Cardiac fibroblast (primary cell): ENCODE measurements at places on chromosomes 1 and 21.

- DNase-seq, result no peak
Observed at GRCh38 chr1:37824001-37824400, 16.0 kb upstream of the YRDC start.

DNA sequence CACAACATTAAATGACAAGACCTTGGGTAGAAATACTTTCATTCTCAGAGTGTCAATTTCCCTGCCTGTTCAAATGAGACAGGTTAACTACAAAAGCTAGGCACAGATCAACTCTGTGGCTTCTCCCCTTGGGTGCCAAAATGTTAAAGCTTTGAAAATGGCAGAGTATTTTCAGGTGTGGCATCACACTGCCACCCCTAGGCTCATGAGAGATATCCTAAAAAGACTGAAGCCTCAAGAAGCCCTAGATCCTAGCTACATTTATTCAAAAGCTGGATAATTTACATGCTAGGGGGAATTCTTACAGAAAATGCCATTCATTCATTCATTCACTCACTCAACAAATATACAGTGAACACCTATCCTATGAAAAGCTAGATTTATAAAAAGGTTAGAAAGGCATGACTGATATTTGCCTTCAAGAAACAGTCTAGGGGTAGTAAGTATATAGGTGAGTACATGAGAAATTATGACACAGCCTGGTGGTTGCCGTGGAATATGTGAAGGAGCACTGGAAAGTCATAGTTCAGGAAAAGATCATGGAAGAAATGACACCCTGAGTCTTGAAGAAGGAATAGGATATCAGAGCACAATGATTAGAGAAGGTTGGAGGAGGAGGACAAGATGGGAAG, 15.9 kb upstream of the RAB4A start:
- peak; percentile 69 for DNase-seq

GRCh38 chr1:154759793-154760192, 110.3 kb downstream of the KCNN3 start:
- no peak for DNase-seq

DNA sequence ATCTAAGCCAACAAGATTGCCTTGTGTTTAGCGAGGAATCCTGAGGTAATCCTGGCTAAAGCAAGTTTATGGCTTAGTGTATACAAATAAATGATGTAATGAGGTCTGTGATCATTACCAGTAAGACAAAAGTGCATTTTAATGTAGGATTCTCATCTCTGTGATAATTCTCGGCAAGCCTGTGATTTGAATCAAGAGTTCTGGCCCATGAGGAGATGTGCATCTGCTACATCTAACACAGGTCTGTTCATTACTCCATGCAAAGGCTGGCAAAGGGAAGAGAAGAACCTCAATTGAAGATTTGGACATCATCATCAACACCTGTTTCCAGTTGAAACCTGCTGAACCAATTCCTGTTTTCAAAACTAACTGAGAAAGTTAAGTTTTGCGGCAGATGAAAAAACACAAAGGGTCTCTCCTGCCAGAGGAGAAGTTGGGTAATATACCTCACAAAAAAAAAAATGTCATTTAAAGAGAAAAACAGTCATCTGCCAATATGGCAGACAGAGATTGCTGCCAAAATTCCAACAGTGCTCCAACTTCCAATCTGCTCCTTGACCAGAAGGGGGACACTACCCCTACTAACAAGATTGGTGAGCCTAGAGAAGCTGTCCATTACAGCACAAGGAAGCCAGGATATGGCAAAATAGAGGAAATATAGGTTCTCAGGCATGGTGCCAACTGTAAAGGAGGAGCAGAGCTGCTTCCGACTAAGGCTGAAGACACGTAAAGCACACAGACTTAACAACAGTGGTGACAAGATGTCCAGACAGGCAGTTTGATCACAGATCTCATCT, 453.7 kb downstream of the TTLL7 start:
- no peak for DNase-seq

- DNase-seq, result no peak
Observed at GRCh38 chr1:88979054-88979748, 13.2 kb downstream of the KYAT3 start.

- no peak for DNase-seq
Observed at GRCh38 chr21:36513430-36513829, 33.5 kb upstream of the CLDN14 start.

- DNase-seq, result no peak
Observed at GRCh38 chr1:2540816-2541492, 10.9 kb upstream of the HES5 start.

- peak; percentile 15 for DNase-seq
Observed at GRCh38 chr21:29403922-29404538, 105.3 kb downstream of the BACH1 start.

- no peak for DNase-seq
Observed at GRCh38 chr1:86537928-86538695, 8.8 kb upstream of the CLCA4 start.

- DNase-seq, result peak; percentile 62
Observed at GRCh38 chr1:43058545-43059360, 100.1 kb upstream of the SLC2A1 start.

DNA sequence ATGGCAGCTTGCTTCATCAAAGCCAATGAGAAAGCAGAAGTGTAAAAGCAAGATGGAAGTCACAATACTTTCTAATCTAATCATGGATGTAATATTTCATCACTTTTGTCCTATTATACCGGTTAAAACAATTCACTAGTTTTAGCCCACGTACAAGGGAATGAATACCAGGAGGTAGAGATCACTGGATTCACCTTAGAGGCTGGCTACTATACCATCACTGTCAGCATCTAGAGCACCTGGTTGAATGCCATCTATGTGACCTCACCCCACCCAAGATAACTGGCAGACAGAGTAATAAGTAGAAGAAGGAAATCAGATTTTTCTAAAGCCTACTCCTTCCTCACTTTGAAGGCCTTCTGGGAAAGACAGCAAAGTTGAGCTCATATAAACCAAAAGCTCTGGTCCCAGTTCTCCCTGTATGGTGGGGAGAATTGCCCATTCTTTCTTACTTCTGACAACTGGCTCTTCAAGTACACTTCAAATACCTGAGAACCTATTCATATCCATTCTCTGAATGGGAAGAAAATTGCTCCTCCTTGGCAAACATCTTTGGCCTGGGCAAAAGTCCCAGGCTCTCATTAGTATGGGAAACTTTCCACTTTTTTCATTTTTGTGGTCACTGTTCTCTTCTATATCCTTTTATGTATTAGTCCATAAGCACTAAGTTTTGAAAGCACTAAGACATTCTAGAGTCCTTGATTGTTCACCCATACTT, 24.8 kb downstream of the HSD3B1 start:
- no peak for DNase-seq

GRCh38 chr1:43436371-43436770, 17.4 kb downstream of the HYI start:
- DNase-seq, result no peak

GRCh38 chr1:17184822-17185484, 20.0 kb upstream of the PADI1 start:
- no peak for DNase-seq

DNA sequence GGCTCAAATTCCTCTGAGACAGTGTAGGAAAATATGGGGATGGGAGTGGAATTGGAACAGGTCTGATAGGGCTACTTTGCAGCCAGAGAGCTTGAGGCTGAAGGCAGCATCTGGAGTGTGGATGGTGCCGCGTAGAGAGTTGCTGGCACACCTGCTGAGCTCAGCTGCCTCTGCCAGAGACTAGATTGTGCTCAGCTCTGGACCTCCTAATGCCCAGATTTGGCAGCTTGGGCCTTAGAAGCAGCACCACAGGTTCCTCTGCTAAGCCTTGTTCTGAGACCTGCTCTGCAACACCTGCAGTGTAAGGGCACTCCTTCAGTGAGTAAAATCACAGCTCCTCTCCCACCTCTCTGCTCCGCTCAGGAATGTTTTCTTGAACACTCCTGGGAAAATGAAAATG, 23.3 kb downstream of the ACOT11 start:
- DNase-seq, result peak; percentile 25

DNA sequence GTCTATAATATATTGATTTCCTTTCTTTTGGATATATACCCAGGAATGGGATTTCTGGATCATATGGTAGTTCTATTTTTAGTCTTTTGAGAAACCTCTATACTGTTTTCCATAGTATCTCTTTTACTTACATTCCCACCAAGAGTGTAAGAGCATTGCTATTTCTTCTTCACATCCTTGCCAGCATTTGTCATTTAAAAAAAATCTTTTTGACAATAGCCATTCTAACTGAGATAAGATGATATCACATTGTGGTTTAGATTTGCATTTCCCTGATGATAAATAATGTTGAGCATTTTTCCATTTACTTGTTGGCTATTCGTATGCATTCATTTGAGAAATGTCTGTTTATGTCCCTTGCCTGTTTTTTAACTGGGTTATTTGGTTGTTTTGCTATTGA, 467.4 kb downstream of the COL11A1 start:
- no peak for DNase-seq

GRCh38 chr1:15156807-15157380, 3.3 kb downstream of the TMEM51 start:
- no peak for DNase-seq

DNA sequence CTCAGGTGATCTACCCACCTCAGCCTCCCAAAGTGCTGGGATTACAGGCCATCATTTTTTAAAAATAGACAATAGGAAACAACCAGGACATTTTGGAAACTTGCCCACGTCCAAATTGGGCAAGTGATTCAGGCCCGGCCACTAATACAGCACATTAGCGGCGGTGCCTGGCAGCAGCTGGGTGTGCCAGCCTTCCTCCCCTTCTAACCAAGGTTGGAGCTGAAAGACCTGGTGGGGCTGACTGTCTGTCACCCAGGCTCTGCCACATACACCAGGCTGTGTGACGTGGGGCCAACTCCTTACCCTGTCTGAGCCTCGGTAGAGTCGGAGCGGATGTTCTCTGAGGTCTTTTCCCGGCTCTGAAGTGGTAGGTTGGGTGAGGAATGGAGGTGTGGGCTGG, 29.6 kb upstream of the TMEM51 start:
- no peak for DNase-seq

- no peak for DNase-seq
Observed at GRCh38 chr1:233289676-233290075, 5.8 kb downstream of the PCNX2 start.

GRCh38 chr1:145961425-145962156, 2.8 kb downstream of the ANKRD34A start:
- DNase-seq, result peak; percentile 23

- DNase-seq, result no peak
Observed at GRCh38 chr1:182724215-182724614, 39.8 kb upstream of the RGS8 start.

GRCh38 chr1:171180670-171181069, 4.4 kb upstream of the FMO2 start:
- DNase-seq, result no peak

DNA sequence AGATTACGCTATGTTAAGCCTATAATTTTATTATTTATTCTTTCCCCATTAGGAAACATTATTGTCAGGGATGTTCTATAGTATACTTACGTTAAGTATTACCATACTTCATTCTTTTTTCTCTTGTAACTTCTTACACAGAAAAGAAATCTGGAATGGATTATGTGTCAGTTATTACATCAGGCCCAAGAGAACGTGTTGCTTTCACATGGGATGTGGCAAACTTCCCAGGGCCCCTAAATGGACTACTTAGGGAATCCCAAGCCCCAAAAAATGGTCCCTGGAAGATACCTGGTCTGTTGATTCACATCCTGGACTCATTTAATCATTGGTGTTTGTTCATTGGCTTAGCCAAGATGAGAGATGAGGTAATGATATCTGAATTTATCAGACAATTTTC, 249.8 kb downstream of the NRIP1 start:
- DNase-seq, result no peak

- no peak for DNase-seq
Observed at GRCh38 chr1:80369780-80370179, 1363.2 kb upstream of the ADGRL4 start.

- peak; percentile 13 for DNase-seq
Observed at GRCh38 chr1:111369177-111369576, 58.4 kb downstream of the OVGP1 start.

DNA sequence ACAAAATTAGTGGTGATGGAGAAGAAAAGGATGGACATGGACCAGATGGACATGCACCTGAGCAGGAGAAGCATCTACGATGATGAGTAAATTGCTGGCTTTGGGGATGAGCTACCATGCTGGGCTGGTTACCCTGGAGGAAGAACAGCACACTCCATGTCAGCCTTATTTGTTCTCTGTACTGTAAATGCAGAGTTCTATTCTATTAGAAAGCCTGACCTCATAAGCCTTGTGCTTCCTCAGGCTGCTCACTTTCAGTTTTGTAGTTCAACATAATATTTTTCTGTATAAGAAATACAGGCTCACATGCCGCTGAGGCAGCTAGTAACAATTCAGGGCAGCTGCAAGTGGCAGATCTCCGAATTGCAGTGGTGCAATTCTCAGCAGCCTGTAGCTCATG, 249.6 kb downstream of the PLA2G4A start:
- DNase-seq, result no peak

GRCh38 chr1:54750596-54750995, 13.7 kb downstream of the PARS2 start:
- no peak for DNase-seq

DNA sequence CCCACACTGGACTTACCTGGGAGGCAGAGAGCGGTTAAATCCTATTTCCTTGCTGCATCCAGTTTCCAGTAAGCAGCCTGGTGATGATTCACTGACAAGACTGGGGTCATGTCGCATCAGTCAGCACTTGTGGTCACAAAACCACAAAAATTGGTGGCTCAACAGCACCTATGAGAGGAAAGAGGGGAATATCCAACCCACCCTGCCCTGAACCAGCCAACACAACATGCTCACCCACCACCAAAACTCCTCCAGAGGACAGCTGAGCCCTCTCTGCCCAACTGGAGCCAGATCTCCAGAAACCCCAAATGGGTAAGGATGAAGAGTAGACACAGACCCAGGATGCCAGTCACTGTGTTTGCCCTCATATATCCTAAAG, 64.0 kb downstream of the CD46 start:
- peak; percentile 64 for DNase-seq

- no peak for DNase-seq
Observed at GRCh38 chr1:179767177-179767581, 24.1 kb downstream of the FAM163A start.

GRCh38 chr1:46134660-46135331, 2.4 kb upstream of the PIK3R3 start:
- DNase-seq, result peak; percentile 74

DNA sequence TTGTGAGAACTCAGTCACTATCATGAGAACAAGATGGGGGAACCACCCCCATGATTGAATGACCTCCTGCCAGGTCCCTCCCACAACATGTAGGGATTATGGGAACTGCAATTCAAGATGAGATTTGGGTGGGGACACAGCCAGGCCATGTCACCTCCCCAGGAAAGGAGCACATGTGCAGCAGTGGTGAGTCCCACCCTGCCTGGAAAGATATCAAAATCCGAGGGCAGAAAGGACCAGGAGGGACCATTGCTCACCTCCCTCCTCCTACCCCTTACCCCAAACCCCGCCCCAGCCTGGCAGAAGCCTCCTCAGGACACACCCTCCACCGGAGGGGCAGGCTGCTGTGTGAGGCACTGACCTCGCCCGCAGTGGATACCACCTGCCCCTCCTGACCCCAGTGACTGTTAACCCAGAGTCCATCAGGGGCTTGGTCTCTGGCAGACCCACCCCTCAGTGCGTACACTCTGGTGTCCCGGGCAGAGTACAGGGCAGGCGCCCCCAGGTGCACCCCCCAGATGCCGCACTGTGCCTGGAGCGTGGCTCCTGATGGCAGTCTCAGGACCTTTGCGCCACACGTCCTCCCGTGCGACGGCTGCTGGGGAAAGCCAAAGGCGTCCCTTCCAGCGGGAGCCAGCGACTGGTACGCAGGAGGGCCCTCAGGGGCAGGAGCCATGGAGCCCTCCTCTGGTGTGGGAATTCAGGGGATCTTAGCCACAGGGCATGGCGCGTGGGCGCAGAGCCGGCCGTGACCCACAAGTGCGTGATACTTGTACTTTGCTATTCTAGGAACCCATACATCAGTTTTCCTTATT, 20.9 kb downstream of the PDXK start:
- no peak for DNase-seq

GRCh38 chr1:227891223-227891954, 56.3 kb downstream of the WNT9A start:
- DNase-seq, result no peak
